ENCODE measurements at places on chromosomes 16 and 17.

- peak; percentile 41 for DNase-seq
Observed at GRCh38 chr16:79372503-79373184, 227.9 kb downstream of the MAF start.

DNA sequence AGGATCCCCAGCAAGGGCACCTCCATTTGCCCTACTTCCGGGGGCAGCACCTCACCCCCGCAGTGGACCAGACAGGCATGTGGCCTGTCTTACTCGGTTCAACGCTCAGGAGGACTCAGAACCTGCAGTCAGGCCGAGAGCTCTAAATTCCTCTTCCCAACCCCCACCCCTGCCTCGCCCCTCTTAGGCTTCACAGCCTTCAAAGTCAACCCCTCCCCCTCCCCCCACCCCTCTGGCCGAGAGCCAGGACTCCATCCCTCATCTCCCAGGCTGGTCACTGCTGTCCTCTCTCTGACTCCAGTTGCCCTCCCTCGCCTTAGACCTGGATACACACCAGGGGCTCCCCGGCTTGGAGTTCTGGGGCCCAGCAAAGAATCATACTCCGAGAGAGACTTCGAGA, 8.1 kb upstream of the HS3ST6 start:
- no peak for DNase-seq

DNA sequence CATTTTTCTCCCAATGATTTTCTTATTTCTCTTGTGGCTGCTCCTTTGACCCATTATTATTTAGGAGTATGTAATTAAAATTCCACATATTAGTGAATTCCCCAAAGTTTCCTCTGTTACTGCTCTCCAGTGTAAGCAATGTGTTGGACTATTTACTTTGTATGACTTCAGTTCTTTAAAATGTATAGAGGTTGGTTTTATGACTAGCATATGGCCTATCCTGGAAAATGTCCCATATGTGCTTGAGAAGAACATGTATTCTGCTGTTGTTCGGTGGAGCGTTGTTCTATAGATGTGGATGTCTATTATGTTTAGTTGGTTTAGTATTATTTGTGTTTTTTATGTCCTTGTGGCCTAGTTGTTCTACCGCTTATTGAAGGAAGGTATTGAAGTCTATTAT, 6.0 kb upstream of the NT5M start:
- no peak for DNase-seq

DNA sequence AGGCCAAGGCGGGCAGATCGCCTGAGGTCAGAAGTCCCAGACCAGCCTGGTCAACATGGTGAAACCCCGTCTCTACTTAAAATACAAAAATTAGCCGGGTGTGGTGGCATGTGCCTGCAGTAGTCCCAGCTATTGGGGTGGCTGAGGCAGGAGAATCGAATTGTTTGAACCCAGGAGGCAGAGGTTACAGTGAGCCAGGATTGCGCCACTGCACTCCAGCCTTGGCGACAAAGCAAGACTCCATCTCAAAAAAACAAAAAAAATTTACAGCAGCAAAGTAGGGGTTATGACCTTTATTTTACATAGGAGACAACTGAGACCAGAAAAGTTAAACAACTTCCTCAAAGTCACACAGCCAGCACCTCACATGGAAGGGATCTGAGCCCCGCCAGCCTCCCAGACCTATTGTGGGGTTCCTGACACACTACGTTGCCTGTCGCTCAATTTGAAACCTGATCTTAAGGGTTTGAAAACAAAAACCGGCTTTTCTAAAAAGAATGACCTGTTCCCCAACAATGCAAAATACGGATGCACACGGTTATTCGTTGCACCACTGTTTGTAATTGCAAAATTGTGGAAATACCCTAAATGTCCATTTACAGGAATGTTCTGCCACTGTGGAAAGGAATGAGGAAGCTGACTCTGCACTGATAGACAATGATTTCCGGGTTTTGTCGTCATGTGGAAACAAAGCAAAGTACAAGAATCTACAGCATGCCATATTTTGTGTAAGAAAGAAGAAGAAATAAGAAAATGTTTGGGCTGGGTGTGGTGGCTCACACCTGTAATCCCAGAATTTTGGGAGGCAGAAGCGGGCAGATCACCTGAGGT, 77.2 kb downstream of the CNGB1 start:
- DNase-seq = no peak

GRCh38 chr17:968812-969730, 10.5 kb downstream of the NXN start:
- DNase-seq = no peak

GRCh38 chr16:47156680-47157215, 13.0 kb upstream of the NETO2 start:
- no peak for DNase-seq

- no peak for DNase-seq
Observed at GRCh38 chr16:11748404-11749254, 6.0 kb upstream of the TXNDC11 start.

DNA sequence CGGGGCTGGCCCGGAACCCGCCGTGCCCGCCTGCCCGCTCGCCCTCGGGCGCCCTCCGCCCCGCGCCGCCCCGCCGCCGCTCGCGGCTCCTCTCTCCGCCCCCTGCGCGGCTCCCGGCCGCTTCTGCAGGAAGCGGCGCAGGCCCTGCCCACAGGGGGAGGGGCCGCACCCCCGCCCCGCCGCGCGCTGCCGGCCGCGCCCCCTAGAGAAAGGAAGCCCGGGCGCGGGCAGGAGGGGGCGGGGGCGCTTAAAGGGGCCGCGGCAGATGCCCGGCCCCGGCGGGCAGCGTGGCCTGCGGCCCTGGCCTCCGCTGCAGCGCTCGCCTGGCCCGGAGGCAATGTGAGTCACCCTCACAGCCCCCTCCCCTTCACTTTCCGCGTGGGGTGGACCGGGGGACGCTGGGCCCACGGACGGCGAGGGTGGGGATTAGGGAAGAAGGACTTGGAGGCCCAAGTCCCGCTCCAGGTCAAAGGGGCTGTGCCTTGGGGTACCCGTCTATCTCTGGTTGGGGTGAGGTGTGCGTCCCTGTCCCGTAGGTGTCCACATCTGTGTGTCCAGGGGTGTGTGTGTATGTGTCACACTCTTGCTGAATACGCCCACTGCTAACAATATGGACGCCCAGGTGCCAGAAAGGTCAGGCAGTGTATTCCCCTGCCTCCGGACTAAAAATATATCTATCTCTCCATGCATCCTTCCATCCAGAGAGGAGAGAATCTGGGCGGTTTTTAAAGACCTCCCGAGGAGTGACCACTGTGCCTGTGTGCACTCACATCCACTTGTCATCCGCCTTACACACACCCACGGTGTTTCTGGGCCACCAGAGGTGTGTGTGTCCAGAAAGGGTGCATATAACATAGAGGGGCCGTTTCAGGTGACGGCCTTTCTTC, at the start of gene GIT1:
TSS of gene GIT1 (minus strand) at position 125 of the 887 bp plus-strand sequence. CDS start 270 bp downstream, outside the sequence.
- peak; percentile 86 for DNase-seq

GRCh38 chr17:82167028-82167427, 45.6 kb downstream of the CCDC57 start:
- DNase-seq = no peak

- DNase-seq = no peak
Observed at GRCh38 chr16:5756969-5757368, 659.4 kb upstream of the EEF2KMT start.

- DNase-seq = no peak
Observed at GRCh38 chr17:59893676-59894100, 767 bp downstream of the RPS6KB1 start.

GRCh38 chr17:61279476-61280145, 120.0 kb upstream of the TBX2 start:
- DNase-seq = no peak

GRCh38 chr17:65750631-65751115, 189.2 kb upstream of the AXIN2 start:
- DNase-seq = peak; percentile 38

DNA sequence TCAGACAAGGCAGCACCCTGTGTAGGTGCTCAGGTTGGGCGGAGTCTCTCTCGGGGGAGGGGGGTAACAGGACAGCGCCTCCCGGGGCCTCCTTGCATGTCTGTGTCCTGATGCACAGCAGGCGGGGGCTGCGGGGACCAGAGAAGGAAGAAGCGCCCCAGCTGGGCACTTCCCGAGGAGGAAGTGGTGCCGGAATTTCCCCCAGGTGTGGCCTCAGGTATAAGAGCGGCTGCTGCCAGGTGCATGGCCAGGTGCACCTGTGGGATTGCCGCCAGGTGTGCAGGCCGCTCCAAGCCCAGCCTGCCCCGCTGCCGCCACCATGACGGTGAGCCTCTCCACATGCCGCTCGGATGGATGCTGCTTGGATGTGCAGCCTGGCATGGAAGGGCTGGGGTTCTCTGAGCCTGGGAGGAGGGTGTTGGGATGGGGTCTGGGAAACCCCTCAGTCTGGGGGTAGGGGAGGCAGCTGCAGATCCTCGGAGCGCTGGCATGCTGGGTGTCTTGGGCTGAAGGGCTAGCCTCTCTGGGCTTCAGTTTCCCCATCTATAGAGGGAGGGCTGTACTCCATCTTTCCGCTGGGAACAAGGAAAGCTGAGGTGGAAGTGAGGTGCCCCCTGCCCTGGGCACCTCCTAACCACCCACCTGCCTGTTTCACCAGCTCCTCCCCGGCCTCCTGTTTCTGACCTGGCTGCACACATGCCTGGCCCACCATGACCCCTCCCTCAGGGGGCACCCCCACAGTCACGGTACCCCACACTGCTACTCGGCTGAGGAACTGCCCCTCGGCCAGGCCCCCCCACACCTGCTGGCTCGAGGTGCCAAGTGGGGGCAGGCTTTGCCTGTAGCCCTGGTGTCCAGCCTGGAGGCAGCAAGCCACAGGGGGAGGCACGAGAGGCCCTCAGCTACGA, at the start of gene IL17C:
TSS of gene IL17C (plus strand) at position 250 of the 908 bp plus-strand sequence. CDS start at position 320, 70 bp downstream.
- DNase-seq = no peak

DNA sequence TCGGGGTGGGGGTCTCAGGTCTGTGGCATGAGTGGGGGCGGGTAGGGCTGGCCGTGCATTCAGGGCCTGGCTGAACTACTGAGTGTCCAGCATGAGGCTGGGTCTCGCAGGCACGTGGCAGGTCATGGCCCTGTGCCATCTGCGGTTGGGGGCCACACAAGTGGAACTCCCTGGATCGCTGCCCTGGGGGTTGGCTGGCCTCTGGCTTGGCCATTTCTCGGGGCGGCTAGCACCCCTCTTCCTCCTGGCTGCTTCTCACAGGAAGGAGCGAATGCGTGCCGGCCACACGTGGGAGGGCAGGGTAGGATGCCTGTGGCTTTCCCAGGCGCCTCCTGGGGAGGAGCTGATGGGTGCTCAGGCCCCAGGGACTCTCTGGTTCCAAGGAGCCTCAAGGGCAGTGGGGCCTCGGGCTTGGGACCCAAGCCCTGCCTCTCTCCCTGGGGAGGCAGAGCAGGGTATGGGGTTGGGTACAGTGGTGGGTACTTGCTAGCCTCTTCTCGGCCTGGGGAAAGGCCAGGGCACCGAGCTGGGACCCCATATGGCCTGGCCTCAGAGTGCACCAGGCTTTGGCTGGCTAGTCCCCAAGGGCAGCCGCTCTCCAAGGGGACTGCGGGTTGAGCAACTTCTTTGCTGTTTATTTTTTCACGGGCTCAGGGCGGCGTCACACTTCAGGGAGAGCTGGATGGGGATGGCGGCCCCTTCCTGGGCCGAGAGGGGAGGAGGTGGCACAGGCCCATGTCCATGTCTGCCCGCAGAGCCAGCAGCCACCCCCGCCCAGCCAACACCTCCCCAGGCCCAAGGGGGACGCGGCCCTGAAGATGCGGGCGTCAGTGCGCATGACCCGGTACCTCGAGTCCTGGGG, 37.5 kb downstream of the ADCY7 start:
- DNase-seq = no peak

- DNase-seq = no peak
Observed at GRCh38 chr16:31507617-31507928, 618 bp downstream of the RUSF1 start.

DNA sequence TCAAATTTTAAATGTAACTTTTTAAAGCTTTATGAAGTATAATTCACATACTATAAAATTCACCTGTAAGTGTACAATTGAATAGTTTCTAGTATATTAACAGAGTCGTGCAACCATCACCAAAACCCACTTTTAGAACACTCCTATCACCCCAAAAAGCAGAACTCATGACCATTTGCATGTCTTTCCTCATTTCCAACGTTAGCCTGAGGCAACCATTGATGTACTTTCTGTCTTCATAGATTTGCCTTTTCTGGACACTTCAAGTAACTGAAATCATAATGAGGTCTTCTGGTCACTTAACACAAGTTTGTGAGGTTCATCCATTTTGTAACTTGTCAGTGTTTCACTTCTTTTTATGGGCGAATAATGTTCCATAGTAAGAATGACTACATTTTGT, 33.2 kb downstream of the METTL16 start:
- no peak for DNase-seq

GRCh38 chr16:86714166-86714565, 135.8 kb downstream of the FOXL1 start:
- DNase-seq = no peak

- DNase-seq = no peak
Observed at GRCh38 chr17:10229181-10229580, 30.8 kb upstream of the GAS7 start.

DNA sequence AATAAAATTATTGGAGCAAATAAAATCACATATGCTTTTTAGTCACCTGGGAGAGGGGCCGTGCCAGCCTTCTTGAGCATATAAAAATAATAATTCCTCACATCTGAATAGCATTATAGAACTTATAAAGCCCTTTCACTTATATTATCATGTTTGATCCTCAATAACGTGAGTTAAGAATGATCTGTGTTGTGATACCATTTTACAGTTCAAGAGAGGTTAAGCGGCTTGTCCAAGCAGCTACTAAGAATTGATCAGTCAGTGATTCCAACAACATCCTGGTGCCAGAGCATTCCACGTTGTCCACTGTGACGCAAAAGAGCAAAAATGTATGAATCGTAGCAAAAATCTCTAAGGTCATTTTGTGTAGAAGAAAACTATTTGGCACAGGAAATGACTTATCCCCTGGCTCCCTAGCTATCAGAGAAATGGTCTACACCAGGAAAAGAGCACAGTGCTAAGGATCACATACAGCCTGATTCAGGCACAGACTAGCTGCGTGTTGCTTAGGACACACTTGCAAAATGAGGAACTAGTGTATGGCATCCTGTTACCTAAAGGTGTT, 33.0 kb downstream of the ANKFN1 start:
- no peak for DNase-seq

DNA sequence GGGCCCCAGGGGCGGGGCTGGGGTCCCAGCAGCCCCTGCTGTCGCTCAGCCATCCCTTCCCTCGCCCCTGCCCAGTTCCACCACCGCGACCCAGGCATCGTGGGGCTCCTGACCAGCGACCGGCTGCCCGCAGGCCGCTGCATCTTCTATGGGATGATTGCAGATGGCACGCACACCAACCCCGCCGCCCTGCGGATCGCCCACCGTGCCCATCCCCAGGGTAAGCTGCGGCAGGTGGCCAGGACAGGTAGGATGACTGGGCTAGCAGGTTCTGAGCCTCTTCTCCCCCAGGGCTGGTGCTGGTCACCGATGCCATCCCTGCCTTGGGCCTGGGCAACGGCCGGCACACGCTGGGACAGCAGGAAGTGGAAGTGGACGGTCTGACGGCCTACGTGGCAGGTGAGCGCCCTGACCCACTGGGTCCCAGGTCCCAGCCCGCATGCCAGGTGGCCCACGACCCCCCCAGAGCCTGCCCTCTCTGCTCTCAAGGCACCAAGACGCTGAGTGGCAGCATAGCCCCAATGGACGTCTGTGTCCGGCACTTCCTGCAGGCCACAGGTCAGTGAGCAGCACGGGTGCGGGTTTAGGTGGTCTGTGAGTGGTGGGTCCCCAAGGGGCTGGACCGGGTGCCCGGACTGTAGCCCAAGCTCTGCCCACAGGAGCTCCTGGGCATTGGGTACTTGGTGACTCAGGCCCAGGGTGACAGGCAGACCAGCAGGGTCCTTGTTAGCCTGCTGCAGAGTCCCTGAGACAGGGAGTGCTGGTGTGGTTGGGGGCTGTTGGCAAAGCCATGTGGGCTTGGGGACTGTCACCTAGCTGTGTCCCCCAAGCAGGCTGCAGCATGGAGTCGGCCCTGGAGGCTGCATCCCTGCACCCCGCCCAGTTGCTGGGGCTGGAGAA, 2.8 kb downstream of the CEMP1 start:
- DNase-seq = no peak

GRCh38 chr17:74875155-74875976, 2.6 kb upstream of the FDXR start:
- DNase-seq = no peak

Data from stimulated activated CD4-positive, alpha-beta T cell treated with anti-CD3 and anti-CD28 coated beads, Interleukin-2, amount 100 ng/mL, for 24 hours (primary cell).